ENCODE measurements at places on chromosomes 16 and 17.

- no peak for DNase-seq
These were observed 47.0 kb downstream of the SKAP1 start for GRCh38 chr17:48382989-48383388.

DNA sequence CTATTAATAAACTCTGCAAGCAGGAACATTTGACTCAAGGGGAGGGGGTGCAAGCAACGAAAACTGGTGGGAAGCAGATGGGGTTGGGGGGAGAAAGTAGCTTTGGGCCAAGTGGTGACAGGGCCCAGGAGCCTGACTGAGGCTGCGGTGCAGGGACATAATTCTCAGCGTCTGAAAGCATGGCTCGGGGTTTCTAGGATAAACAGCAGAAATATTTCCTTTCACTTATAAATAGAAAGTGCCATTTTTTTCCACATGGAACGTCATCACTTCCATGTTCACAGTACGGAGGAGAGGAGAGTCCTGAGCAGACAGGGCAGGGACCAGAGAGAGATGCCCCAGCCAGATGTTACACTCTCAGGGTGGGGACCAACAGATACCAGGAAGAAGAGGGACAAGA is 197.1 kb downstream of the ZFHX3 start:
- DNase-seq: no peak

GRCh38 chr16:66728804-66729203 is 22.6 kb downstream of the DYNC1LI2 start:
- no peak for DNase-seq

- no peak for DNase-seq
These were observed 4.9 kb downstream of the FASN start for GRCh38 chr17:82092995-82093751.

- peak; percentile 96 for DNase-seq
These were observed at the start of gene PRPSAP2 for GRCh38 chr17:18857864-18858566. PRPSAP2 (plus strand) TSS chr17:18858131; CDS start chr17:18865834, 7,703 bp downstream.

- DNase-seq: no peak
These were observed 194.6 kb upstream of the SDK2 start for GRCh38 chr17:73838815-73839214.

GRCh38 chr17:49356320-49356719 is 5.7 kb downstream of the ZNF652 start:
- no peak for DNase-seq

GRCh38 chr16:5653789-5654188 is 556.2 kb upstream of the EEF2KMT start:
- DNase-seq: no peak

GRCh38 chr16:29738514-29738913 is 7.3 kb downstream of the C16orf54 start:
- DNase-seq: no peak
